ENCODE measurements at places on chromosomes 1 and 21.
A peak's percentile ranks its signal among the peaks of the same experiment; 100 is the strongest.

- no peak for DNase-seq
Observed at GRCh38 chr21:28298251-28298672, 694.4 kb downstream of the LTN1 start.

- no peak for DNase-seq
Observed at GRCh38 chr21:19236209-19236608, 832.6 kb upstream of the TMPRSS15 start.

- DNase-seq = peak; percentile 51
Observed at GRCh38 chr1:101174722-101175121, 62.1 kb upstream of the S1PR1 start.

DNA sequence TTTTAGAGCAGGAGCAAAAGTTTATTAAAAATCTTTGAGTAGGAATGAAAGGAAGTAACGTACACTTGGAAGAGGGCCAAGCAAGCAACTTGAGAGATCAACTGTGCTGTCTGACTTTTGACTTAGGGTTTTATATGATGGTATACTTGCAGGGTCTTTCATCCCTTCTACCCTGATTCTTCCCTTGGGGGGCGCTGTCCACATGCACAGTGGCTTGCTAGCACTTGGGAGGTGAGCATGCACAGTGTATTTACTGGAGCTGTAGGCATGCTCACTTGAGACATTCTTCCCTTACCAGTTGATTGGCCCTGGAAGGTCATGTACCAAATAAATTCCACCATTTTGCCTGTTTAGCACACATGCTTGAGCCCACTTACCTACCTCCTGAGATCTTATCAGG, 1001.3 kb upstream of the ADGRL2 start:
- DNase-seq = no peak
